ENCODE measurements at places on chromosomes 1 and 21.

DNA sequence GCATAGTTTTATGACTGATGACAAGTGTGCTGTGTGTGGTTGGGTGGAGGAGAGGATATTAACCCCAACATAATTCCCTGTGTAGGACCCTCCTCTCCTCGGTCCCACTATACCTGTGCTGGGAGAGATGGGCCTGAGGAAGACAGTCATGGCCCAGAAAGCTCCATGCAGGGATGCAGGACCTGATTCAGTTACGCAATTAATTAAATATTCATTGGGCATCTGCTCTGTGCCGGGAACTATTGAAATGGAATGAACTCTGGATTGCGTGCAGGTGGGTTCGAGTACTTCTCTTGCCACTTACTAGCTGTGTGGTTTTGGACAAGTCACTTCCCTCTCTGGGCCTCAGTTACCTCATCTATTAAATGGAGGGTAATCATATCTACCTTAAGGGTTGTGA lies 74.6 kb downstream of the CD247 start:
- DNase-seq, result no peak

DNA sequence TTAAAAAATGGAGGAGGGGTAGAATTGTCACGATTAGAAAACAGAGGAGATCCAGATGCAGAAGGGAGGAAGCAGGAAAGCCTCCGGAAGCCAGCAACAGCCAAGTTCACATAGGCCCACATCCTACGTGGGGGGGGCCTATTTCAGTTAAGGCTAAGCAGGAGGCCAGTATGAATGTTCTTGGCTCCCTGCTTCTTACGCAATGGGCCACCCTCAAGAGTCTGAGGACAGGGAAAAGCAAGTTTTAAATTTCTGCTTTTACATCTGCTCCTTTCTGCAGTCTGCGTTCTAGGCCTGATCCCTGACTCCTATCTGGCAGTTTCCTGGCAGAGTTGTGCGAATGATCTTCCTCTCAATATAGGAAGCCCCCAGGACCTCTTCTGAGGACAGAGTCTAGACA lies 30.6 kb downstream of the RABIF start:
- DNase-seq, result no peak

- no peak for DNase-seq
Measured at GRCh38 chr1:226082959-226083301, 20.4 kb downstream of the H3-3A start.

- no peak for DNase-seq
Measured at GRCh38 chr1:208139434-208140045, 104.6 kb downstream of the PLXNA2 start.

DNA sequence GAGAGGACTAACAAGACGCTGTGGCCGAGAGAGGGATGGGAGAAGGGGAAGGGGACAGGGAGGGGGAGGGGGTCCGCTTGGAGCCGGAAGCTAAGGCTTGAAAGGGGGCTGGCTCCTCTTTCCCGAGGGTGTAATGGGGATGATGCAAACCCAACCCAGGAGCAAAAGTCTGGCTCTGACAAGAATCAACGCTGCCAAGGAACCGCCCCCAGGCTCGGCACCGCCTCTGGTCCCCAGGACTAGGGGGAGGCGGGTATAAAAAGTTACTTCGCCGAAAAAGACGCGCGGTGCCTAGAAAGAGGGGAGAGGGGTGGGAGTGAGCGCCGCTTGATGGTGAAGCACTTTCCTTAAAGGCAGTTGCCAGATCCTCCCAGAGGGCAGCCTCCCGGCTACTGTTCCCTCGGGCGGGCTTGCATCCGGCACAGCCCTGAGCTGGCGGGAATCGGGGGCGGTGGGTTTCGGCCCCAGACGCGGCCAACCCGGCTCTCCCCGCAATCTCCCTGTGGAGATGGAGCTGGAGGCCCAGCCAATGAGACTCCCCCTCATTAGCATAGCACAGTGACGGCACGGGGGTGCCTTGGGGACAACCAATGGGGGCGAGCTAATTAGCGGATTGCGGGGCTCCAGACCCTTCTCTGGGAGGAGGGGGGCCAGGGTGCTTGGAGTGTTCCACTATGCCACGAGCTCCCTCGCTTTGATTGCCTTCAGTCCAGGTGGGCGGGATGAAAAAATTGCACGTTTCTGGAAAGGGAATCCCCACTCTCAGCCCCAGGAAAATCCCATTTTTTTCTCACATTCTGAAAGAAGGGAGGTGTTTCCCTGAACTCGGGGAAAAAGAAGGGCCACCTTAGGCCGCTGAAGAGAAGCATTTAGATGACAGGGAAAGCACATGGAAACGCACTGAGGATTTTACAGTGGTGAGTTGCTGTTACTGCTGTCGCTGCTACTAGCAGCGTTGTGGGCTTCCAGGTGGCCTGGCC lies at the start of gene KCNT2:
Gene KCNT2, minus strand, starts transcription at position 51 of the 980 bp plus-strand sequence. CDS start 131 bp downstream, outside the sequence.
- DNase-seq, result peak; percentile 6
